B cell (primary cell): ENCODE measurements at places on chromosomes 12 and 14. TPM values are rescaled to one million over a fixed set of nuclear protein-coding genes. Genes with fewer than 3 reads are reported as not detected.
A peak's percentile ranks its signal among the peaks of the same experiment; 100 is the strongest.

DNA sequence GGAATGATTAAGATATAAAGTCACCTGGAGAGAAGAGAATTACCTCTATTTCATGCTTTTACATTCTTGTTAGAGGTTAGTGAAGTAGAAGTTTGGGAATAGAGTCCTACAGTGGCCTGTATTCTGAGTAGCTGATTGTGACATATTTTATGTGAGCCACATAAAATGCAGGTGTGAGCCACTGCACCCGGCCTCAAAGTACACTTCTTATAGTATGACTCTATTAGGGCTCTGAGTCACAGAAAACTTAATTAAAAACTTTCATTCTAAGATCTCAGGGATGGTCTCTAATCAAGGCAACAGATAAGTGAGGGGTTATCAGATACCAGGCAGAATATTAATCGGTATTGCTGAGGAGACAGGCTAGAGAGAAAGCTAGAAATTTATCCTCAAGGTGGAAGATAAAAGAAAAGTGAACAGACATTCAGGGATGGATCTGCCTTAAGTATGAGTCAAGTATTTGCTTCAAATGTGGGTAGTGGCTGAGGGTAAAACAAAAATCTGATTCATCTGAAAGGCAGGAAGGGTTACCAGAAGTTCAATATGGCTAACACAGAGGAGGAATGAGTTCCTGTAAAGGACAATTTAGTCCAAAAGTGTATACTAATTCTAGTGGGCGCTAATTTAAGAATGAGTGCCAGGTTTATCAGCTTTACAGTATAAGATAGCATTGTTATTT is 5.5 kb upstream of the G2E3 start:
- no peaks in the 10 kb centered on the region for H3K36me3 ChIP-seq
- DNase-seq: no peak
- peaks cover 3% of the 10 kb centered on the region for H3K4me1 ChIP-seq
- H3K27me3 ChIP-seq: peaks cover 8% of the 10 kb centered on the region
- no peak overlapping the region for H3K4me3 ChIP-seq
- H3K27ac ChIP-seq: no peak overlapping the region

DNA sequence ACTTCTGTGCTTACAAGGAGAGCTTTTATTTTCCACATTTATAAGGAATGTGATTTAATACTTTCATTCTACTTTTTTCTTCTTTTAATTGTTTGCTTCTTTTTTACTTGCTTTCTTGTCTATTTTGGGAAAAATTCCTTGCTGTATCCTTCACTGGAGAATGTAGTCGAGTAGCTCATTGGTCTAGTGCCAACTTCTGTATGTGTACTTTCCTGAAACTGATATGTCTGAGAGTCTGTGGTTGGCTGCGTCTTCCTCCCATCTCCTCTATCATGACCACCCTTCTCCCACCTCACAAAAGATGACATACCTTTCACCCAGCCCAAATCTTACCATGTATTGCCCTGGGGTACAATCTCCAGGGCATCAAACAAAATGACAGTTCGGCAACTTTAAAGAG is 51.8 kb downstream of the MSRB3 start:
- no peak overlapping the region for H3K4me3 ChIP-seq
- DNase-seq: no peak
- H3K27ac ChIP-seq: no peak overlapping the region
- no peaks in the 10 kb centered on the region for H3K36me3 ChIP-seq

- peaks cover 70% of the 10 kb centered on the region for H3K4me1 ChIP-seq
- H3K27me3 ChIP-seq: peaks cover 2% of the 10 kb centered on the region
- no peaks in the 10 kb centered on the region for H3K36me3 ChIP-seq
- H3K4me3 ChIP-seq: no peak overlapping the region
- no peak overlapping the region for H3K27ac ChIP-seq
Measured at GRCh38 chr14:60647837-60648248, 1.4 kb downstream of the SIX1 start.

- no peaks in the 10 kb centered on the region for H3K36me3 ChIP-seq
- peak overlapping the region; percentile 18 for H3K27ac ChIP-seq
- H3K4me3 ChIP-seq: no peak overlapping the region
- peaks cover 57% of the 10 kb centered on the region for H3K4me1 ChIP-seq
- DNase-seq: peak; percentile 62
- no peaks in the 10 kb centered on the region for H3K27me3 ChIP-seq
Measured at GRCh38 chr14:91872517-91873470, 5.5 kb upstream of the TC2N start.

DNA sequence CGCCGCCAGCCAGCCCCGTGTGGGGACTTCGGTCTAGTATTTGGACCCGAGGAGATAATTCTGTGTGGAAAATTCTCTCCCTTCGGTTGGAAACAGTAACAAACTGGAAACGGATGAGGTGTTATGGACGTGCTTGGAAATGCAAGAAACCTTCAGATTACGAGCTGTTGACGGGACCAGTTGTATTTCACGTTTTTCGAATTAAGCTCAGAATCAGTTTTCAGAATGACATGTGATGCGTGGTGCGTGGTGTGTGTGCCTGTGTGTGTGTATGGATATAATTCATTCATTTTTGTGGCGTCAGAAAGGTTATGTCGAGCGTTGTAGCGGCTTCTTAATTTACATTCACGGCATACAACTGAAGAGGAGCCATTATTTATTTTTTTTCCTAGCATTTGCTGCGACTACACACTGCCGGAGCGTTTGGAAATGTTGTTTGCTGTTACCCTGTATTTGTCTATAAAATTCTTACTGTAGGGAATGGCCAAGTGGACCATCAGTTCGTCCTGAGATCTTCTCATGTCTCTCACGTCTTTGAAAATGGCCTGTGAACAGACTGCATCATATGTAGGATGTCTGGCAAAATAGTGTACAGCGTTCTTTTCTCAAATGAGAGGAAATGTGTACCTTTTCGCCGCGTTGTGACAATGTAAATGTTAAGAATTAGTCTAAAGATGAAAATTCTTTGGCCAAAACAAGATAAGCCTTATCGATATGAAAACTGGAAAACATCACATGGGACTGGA is 1.3 kb downstream of the TRAF3 start:
- H3K4me3 ChIP-seq: peak overlapping the region; percentile 57
- peak overlapping the region; percentile 82 for H3K27ac ChIP-seq
- H3K36me3 ChIP-seq: no peaks in the 10 kb centered on the region
- DNase-seq: peak; percentile 69

DNA sequence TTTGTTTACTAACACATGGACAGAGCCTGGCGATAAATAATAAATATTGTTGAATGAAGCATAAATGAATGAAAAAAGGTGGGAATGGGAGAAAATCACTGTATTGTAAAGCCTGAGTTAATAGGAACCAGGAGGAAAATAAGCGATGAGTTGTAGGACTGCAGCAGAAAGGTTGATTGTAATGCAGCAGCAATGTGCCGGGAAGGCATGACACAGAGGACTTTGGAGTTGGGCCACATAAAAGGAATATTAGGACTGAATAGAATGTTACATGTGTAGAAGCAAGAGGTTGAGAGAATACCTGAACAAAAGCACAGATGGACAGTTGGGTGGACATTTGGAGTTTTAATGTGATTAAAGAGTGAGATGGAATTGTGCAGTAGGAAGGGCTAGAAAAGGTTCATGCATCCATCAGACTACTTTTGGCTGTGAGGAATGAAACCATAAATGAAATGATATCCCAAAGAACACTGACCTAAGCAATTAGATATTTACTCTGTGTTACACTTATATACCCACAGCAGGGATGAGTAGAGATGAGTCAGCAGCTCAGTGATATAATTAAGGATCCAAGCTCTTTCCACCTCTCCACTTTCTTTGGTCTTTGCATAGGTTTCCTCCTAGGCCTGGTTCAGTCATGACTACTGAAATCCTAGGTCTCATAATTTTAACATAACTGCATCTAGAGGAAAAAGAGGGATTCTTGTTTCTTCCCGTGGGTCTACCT is 55.4 kb downstream of the CCER1 start:
- no peak for DNase-seq
- H3K4me3 ChIP-seq: no peak overlapping the region
- H3K27me3 ChIP-seq: no peaks in the 10 kb centered on the region
- no peaks in the 10 kb centered on the region for H3K4me1 ChIP-seq

- no peaks in the 10 kb centered on the region for H3K36me3 ChIP-seq
- H3K27me3 ChIP-seq: no peaks in the 10 kb centered on the region
- no peaks in the 10 kb centered on the region for H3K4me1 ChIP-seq
Measured at GRCh38 chr12:95718006-95718431, 72.5 kb downstream of the NTN4 start.

PLEKHD1 gene
- 0.12 TPM in 2 replicates for total RNA-seq

BCDIN3D gene
- 14.7 and 17.4 TPM in 2 replicates for total RNA-seq

SLC16A7 gene
- total RNA-seq: 32.7 and 32.8 TPM in 2 replicates

BIN2 gene
- 40.1 and 41.5 TPM in 2 replicates for total RNA-seq
